Tibial artery (tissue), 4 donors: ENCODE measurements at places on chromosomes 5 and 9.

GRCh38 chr5:100430268-100431195 lies 104.6 kb upstream of the FAM174A start:
- DNase-seq: peak; percentile 20

DNA sequence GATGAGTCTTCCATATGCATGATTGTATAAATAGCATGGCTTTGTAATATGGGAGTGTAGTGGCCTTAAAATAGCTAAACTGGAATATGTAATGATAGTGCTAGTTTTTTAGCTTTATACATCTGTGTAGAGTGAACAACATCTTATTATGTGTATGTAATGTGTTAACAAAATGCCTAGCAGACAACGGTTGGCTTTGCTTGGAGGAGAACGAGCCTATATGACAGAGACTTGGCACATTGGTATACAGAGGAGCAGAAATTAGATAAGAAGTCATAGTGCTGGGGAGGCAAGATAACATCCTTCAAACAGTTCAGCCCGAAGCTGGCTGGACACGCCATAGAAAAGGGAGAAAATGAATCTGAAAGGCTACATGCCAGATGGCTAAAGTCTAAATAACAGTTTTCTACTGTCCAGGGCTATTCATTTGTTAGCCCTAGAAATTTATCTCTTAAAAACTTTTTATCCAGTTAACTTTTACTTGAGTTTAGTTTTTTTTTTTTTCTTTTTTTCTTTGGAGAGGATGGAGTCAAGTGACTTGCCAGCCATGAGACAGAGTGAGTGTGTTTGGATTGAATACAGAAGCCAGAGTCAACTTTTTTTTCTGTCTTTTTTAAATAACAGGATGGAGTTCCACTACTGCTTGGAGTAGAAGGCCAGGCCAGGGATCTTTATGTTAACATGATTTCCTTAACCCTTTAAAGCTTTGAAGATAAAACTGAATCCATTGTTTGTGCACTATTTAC lies 214.4 kb upstream of the ACTBL2 start:
- no peak for DNase-seq

GRCh38 chr9:137694962-137695875 lies 76.4 kb downstream of the EHMT1 start:
- DNase-seq: no peak

DNA sequence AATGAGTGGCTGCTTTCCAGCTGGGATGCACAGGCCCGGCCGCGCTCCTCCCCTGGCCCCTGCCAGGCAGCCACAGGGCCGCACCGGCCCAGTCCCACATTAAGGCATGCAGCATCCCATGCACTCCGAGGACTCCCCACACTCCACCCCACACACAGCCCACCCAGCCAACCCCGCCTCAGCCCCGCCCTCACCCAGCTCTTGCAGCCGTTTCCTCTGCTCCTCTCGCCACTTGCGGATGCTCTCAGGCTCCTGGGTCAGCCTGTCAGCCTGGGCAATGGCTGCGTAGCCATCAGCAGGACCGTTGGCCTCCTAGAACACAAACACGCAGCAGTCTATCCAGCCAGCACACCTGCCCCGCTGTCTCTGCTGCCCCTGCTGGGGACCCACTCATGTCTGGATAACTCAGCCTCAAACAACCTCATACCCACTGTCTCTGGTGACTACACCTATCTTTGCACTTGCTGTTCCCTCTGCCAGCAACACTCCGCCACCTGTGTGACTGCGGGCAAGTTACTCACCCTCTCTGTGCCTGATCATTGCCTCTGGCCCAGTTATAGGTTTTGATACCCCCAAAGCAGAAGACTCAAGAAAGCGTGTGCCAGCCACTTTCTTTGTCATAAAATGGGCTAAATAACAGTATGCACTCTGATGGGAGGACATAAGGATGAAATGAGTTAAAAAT lies 9.3 kb downstream of the HIGD2A start:
- DNase-seq: no peak

GRCh38 chr5:157463621-157464518 lies 3.9 kb downstream of the NIPAL4 start:
- no peak for DNase-seq

DNA sequence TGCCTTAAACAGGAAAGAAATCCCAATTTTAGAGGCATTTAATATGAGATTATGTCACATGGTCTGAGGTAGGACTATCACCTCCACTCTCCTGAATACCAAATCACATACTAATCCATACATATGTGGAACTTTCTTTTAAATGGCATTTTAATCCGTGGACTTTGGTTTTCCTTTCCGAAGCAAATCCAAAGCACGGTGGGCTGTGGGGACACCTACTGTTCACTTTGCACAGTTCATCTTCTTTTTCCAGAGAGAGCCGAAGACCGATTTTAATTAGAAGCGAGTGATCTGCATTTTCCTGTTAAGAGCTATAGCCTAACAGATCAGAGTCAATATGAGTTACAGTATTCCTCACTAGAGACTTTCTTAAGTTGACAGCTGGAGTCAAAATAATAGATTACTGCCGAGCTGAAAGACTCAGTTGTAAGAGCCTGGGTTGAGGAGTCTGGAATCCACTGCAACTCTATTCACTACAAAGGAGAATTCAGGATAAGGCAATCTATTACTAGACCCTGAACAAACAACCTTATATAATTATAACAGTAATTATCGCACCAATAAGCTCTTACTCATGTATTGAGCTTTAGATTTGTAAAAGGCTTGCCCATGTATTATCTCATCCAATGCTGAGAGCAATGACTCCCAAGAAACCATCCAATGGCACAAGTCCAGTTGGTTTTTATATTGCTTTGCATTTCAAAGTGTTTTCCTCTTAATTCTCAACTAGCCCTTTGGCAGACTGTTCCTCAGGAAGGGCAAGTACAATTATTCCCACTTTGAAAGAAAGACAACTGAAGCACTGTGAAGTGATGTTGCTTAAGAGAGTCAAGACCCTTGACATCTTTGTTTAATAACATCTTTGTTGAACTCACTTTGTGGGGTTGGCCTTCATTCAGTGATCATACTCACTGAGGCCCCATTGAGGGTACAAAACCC lies 144.7 kb downstream of the TRPM6 start:
- no peak for DNase-seq

DNA sequence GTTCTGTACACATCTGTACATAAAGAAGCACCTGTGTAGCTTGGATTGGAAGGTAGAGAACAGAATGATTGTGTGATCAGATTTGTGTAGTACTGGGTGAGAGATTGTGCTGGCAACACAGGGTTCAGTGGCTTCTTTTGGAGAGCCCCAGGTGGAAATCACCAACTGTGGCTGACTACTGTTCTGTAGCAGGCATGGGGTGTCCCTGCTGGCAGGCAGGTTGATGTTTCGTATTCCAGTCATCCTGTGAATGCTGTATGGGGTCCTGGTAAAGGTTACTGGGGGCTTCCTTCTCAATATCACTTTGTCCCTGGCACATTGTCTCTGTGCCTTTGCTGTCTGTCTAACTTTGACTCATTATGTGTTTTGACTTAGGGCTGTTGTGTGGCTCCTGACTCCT lies 5.3 kb downstream of the ASPN start:
- no peak for DNase-seq

- no peak for DNase-seq
These were observed 82.9 kb downstream of the COL23A1 start for GRCh38 chr5:178507151-178507932.

GRCh38 chr5:148799737-148800527 lies 26.5 kb upstream of the ADRB2 start:
- DNase-seq: no peak

GRCh38 chr5:93512799-93513198 lies 68.2 kb downstream of the NR2F1-AS1 start:
- no peak for DNase-seq

GRCh38 chr5:113489299-113489698 lies 1.0 kb upstream of the MCC start:
- DNase-seq: peak; percentile 59

- DNase-seq: no peak
These were observed 160.6 kb upstream of the GNA14 start for GRCh38 chr9:77808751-77809081.

DNA sequence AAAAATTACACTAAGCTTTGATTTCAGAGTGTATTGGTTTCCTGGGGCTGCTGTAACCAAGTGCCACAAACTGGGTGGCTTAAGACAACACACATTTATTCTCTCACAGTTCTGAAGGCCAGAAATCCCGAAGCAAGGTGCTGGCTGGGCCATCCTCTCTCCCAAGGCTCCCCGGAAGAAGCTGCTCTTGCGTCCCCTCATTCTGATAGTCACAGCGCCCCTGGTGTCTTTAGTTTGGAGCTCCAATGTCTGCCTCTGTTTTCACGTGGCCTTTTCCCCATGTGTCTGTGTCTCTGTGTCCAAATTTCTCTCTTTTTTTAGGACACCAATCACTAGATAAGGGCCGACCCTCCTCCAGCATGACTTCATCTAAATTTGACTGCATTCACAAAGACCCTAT lies 56.7 kb downstream of the ROPN1L start:
- no peak for DNase-seq

DNA sequence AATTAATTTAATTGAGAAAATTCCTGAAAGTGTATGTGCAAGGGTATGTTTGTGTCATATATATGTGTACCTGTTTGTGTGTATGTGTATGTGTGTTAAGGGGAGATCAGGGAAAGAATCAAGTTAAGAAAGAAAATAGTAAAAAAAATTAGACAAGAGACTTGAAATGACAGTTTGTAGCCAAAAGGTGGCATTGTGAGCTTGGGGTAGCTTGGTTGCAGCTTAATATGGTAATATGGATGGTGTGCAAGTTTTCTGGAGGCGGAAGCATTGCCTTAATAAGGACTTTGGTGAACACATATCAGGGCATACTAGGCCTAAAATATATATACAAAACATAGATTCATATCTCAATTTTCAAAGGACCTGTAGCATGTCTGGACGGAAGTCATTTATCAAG lies 129.9 kb downstream of the INSYN2B start:
- no peak for DNase-seq

DNA sequence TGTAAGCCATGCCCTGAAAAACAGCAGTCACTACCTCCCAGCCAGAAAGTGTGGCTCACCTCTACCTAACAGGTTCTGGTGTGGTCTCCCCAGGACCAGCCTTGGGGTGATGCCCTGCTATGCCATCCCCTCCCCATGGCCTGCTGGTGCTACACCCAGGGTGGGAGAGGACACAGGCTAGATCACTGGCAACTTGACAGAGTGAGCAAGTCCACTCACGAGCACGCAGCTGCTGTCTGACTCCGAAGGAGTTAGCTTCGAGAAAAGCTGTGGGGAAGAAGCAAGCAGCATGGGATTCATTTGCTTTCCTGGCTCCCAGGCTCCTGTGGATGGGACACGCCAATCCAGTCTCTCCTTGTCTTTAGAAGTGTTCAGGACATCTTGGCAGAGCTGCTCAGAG lies 102.2 kb downstream of the COL5A1 start:
- no peak for DNase-seq

GRCh38 chr9:92208693-92209524 lies 84.6 kb downstream of the IARS1 start:
- DNase-seq: no peak

DNA sequence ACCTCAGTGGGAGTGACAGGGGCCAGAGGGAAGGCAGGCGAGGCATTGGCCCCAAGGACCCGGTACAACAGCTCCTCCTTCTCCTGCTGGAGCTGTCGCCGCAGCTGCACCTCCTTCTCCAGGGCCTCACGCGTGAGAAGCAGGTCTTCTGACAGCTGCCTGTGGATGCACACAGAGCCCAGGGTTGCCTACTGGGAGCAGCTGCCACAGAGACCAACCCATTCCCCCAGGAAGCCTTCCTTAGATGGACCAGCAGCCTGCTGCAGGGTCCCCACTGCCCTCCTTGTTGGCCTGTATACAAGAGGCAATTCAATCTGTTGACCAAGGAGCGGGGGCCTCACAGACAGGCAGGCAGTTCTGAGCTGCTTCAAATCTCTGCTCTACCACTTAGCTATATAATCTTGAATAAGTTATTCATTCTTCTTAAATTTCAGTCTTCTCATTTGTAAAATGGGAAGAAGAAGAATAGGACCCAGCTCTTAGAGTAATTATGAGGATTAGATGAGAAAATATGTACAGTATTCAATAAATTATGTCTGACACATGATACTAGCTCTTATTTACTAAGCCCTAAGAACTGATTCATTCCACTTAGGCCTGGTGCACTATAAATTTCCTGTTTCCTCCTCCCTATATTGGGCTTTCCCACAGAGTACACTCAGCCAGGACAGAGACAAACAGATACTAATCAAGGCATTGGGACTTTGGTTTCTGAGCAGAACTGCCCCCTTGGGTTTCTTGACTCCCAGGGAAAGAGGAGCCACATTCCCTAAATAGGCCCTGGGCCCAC lies 26.1 kb upstream of the ANXA6 start:
- no peak for DNase-seq

DNA sequence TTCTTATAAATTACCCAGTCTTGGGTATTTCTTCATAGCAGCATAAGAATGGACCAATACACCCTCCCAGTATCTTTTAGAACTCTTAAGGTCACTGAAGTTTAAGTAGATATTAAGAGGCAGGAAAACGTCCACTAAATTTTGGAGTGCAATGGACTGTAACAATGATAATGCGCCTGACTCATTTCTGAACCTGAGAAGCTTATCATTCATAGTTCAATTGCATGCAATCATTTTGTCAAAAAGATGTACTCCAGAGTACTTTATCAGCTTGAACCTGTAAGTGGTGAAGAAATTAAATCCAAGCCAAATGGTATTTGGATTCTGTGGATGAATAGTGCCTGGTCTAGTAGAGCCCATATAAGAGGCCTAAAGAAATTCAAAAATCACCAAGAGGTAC lies 196.5 kb upstream of the CDH9 start:
- no peak for DNase-seq

GRCh38 chr9:107989544-107989943 lies 500.0 kb upstream of the KLF4 start:
- DNase-seq: no peak

GRCh38 chr9:110912419-110913291 lies 125.6 kb downstream of the LPAR1 start:
- no peak for DNase-seq

DNA sequence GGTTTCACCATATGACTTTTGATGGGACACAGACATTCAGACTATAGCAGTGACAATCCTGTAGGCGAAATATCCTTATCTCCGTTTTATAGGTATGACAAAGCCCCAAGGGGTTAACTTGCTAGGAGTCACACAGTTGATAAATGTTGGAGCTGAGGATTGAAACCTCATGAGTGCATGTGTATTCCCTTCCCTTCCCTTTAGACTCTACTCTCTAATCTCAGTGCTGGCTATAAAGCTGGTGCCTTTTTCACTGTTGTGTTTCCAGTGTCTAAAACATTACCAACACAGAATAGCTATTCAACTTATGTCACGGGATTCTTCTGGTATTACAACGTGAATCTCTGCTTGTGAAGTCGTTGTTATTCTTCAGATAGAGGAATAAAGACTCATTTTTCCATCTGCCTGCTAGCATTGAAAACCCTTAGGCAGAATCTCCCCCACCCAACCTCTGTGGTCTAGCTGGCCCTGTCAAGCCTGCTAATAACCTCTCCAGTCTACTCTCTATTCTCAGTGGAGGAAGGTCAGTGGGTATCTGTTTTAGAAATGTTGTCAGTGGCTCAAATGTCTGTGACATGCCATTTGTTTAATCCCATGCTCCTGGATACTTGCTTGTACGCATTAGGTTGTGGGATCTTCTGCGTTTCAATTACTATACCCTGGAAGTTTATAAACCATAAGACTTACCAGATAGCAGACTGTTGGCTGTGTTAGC lies 121.2 kb downstream of the TLE4 start:
- DNase-seq: no peak

- no peak for DNase-seq
These were observed 67.4 kb downstream of the CTSL start for GRCh38 chr9:87793292-87793691.

- no peak for DNase-seq
These were observed 180.8 kb downstream of the HSD17B3 start for GRCh38 chr9:96121136-96121535.

- peak; percentile 67 for DNase-seq
These were observed 5.1 kb upstream of the PCDH1 start for GRCh38 chr5:141883184-141883891.

GRCh38 chr9:125233678-125234077 lies 7.5 kb downstream of the HSPA5 start:
- no peak for DNase-seq
